ENCODE measurements at places on chromosomes 16 and 17. TPM values are rescaled to one million over a fixed set of nuclear protein-coding genes. Genes with fewer than 3 reads are reported as not detected.

DNA sequence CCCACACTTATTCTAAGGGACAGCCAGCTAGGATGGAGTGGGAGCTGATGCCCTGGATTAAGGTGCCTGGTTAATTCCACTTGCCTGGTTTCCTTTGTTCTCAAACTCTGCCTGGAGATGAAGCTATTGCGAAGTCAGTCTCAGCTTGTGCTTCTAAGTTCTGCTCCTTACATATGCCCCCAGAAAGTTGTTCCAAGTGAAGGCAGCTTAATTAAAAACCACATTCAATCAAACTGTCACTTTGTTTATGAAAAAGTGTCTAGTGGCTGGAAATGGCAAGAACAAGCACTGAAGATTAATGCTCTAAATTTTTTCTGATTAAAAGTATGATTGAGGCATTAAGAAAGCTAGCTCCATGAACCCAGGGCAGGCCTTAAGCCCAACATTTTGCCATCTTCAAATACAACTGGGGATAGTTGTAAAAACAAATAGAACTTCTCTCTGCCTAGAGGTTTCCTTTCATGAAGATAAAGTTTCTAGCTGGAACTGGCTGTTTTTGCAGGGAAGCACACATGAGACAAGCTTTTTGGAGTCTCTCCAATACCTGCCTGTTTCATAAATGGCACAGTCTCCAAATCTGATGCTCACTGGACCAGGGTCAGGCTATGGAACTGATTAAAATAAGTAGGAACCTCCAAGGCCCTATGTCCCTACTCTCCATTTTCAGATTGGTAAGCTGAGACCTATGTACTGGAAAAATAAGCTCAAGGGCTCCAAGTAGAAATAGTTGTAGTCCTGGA is 100.9 kb downstream of the GRIN2A start:
- peaks cover 5% of the 10 kb centered on the region for H3K4me1 ChIP-seq
- no peak overlapping the region for H3K27ac ChIP-seq
- DNase-seq = no peak
- H3K4me3 ChIP-seq = no peak overlapping the region
- no peaks in the 10 kb centered on the region for H3K27me3 ChIP-seq

DNA sequence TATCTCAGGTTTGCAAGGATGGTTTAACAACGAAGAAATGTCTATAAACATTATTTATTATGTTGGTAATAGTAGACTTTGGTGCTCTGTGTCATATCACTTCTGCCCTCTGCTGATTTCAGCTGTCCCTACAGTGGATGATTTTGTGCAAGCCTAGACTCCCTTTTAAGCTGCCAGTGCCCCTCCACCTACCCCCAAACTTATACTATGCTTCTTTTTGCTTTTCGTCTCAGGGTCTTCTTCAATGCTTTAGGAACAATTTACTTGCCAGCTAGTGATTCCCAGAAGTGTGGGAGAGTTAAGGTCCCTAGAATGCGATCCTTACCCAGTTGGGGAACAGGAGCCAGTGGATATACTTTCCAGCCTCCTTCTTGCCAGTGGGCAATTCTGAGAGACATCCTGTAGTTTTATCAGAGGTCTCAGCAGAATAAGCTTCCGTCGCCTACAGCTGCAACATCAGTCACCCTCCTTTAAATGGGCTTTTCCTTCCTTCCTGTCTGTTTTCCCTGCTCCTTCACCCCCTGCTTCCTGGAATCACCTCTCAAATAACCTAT is 4.1 kb downstream of the ICAM2 start:
- H3K4me1 ChIP-seq = peaks cover 3% of the 10 kb centered on the region
- no peaks in the 10 kb centered on the region for H3K36me3 ChIP-seq
- DNase-seq = no peak
- H3K4me3 ChIP-seq = no peak overlapping the region

DNA sequence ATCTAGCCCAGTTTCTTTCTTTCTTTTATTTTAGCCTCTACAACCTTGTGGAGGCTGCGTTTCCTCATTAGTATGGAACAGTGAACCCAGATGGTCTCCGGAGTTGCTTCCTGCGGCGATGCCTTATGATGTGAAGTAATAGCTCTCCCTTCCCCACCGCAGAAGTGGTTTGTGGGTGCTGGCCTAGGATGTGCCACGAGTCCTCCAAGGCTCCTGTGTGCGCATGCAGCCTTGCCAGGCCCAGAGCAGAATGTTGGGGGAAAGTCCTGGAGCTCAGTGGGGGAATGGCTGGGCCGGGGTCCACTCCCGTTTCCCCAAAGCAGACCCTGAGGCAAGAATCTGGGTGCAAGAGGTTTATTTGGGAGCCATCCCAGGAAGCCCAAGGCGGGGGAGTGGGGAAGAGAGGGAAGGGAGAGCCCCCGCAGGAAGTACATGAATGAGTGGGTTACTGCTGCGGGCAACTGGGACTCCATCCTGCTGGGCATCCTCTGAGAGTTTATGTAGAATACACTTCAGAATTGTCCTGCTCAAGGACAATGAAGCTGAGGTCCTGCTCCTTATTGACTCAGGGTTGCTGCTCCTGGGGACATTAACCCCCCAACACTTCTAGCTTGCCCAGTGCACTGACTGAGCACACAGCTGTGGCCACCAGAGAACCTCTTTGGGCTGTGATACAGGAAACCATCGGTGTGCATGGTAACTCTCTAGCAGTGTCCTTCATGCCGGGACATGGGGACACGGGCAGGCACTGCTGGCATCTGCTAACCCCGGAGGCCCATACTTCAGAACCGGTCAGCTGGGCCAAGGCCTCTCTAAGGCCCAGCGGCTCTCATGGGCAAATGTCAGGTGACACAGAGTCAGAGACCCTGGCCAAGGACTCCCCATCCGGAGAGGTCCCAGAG is 3.7 kb upstream of the HCRT start:
- H3K36me3 ChIP-seq = no peaks in the 10 kb centered on the region
- H3K27ac ChIP-seq = no peak overlapping the region
- H3K4me3 ChIP-seq = no peak overlapping the region
- peaks cover 21% of the 10 kb centered on the region for H3K27me3 ChIP-seq
- peaks cover 15% of the 10 kb centered on the region for H3K4me1 ChIP-seq

- no peak for DNase-seq
- no peaks in the 10 kb centered on the region for H3K36me3 ChIP-seq
- no peak overlapping the region for H3K27ac ChIP-seq
- no peaks in the 10 kb centered on the region for H3K4me1 ChIP-seq
Observed at GRCh38 chr17:65977041-65977440, 214.9 kb downstream of the CEP112 start.

GRCh38 chr16:50396761-50397535 is 28.2 kb upstream of the BRD7 start:
- no peaks in the 10 kb centered on the region for H3K4me1 ChIP-seq
- no peak overlapping the region for H3K27ac ChIP-seq
- no peaks in the 10 kb centered on the region for H3K27me3 ChIP-seq
- no peaks in the 10 kb centered on the region for H3K36me3 ChIP-seq
- no peak for DNase-seq

DNA sequence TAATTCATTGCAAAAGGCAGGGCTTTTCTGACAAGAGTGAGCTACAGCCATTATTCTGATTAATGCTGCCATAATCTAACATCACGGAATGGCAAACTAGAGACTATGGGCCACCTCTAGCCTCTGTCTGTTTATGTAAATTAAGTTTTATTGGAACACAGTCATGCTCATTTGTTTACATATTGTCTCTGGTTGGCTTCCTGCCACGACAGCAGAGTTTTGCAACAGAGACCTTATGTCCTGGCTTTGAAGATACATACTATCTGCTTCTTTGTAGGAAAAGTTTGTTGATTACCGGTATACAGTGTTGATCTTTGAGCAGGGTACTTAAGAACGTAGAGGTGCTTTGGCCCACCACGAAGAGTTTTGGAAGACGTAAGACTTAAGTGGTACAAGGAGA is 715.9 kb upstream of the RBFOX1 start:
- H3K27me3 ChIP-seq = no peaks in the 10 kb centered on the region
- no peak overlapping the region for H3K27ac ChIP-seq
- H3K36me3 ChIP-seq = no peaks in the 10 kb centered on the region
- no peak overlapping the region for H3K4me3 ChIP-seq
- no peaks in the 10 kb centered on the region for H3K4me1 ChIP-seq

Gene KRT25
- not detected for total RNA-seq

Gene RTN4RL1
- total RNA-seq = 0.17 TPM

Gene NPIPB6
- total RNA-seq = not detected

Gene SLC7A5
- 386 TPM for total RNA-seq

All from GM23338 (cell line).